Naive thymus-derived CD4-positive, alpha-beta T cell (primary cell): ENCODE measurements at places on chromosomes 12 and 14. TPM values are rescaled to one million over a fixed set of nuclear protein-coding genes. Genes with fewer than 3 reads are reported as not detected.

AQP6 gene
- total RNA-seq = not detected

DNA sequence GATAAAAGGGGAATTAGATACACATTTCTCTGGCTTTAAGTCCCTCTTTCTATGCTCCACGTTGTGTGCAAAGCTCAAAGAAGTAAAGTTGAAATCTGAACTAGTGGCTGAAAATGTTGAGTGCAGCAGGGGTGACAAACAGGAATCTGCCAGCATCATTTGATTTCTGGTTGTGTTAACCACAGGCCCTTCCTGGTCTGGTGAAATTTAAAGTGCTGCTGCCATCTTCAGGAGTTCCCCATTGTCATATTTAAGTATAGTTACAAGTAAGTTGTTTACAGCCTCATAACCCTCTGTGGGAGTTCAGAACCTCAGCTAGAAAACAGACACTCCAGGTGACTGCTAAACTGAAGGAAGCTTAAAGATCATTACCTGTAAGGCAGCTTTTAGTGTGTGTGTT, 90.9 kb upstream of the CCDC196 start:
- DNase-seq = no peak

COX8C gene
- total RNA-seq = not detected in 2 replicates

DNA sequence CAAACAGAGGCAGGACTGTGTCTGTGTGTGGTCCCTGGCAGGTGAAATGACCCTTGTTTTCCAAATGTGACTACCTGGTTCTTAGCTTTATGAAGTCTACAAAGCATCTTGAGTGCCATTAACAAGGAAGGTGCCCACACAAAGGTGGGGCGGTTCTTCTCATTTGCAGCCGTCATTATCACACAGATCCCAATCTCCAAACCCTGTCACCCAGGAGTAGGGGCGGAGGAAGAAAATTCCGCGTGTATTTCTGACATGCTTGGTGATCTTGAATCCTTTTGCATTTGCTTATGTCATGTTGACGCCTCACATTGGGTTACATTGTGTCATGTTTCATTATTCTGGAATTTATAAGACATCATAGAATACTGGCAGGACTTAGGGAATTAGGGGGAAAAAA, 277.3 kb downstream of the VRK1 start:
- DNase-seq = no peak

ADCY4 gene
- 6.2 TPM for total RNA-seq

GRCh38 chr14:75835156-75835725, 146.6 kb downstream of the TGFB3 start:
- no peak for DNase-seq

- no peak for DNase-seq
Measured at GRCh38 chr12:31236998-31237637, 88.8 kb downstream of the SINHCAF start.

DNA sequence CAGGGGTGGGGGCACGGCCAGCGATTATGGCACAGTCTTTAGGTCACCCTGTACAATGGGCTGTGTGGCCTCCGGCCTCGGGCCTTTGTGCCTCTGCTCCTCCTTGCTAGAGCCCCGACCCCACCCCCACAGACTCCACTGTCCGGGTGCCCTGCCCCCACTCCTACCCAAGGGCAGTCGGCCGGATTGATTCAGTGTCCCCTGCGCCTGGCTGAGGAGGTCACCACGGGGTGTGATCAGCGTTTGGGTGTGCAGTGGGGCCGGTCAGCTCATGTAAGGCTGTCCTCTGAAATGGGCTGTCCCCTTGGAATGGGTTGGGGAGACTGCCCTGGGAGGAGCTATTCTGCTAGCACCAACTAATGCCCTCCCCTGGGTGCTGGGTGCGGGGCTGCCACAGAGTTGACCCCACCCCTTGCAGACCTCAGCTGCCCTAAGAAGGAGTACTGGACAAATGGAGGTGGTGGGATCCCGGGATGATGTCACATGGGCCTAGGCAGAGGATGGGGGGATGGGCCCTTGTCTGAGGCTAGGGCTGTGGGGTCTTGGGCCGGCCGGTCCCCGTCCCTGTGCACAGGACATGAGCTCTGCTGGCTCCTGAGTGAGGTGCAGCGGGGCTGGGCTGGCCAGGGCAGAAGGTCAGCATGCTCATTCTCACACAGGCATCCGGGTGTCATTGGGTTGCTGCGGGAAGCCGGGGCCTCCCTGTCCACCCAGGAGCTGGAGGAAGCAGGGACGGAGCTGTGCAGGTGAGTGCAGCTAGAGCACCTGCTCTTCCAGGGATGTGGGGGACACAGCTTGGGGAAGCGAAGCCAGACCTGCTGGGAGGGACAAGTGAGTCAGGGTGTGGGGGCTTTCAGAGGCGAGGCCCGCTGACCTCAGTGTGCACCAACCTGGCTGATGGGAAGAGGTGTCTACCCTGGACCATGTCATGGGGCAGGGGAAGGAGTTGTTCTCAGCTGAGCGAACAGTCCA, 23.4 kb downstream of the ASPG start:
- no peak for DNase-seq

GRCh38 chr12:63389211-63389610, 238.2 kb upstream of the AVPR1A start:
- no peak for DNase-seq

WDR20 gene
- 67.8 TPM for total RNA-seq

RPL10L gene
- total RNA-seq = not detected

- peak; percentile 47 for DNase-seq
Measured at GRCh38 chr12:31317471-31318395, 8.2 kb downstream of the SINHCAF start.

FBXO34 gene
- total RNA-seq = 22.0 TPM

DNA sequence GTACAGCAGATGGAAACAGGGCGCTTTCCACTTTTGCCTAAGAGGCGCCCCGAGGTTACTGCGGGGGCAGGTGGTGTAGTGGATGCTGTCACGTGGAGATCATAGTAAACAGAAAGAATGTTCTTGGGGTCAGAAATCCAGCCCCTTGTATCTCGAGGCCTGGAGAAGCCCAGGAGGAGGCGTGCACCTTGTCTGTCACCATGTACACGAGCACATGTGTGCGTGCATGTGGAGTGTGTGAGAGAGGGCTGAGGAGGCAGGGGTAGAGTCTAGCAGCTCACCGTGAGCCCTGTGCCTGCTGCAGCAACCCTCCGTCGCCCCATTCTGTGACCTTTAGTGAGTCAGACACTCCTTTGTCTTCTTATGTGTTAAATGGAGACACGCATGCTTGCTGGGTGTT, 59.0 kb downstream of the CACNA1C start:
- DNase-seq = no peak

DNA sequence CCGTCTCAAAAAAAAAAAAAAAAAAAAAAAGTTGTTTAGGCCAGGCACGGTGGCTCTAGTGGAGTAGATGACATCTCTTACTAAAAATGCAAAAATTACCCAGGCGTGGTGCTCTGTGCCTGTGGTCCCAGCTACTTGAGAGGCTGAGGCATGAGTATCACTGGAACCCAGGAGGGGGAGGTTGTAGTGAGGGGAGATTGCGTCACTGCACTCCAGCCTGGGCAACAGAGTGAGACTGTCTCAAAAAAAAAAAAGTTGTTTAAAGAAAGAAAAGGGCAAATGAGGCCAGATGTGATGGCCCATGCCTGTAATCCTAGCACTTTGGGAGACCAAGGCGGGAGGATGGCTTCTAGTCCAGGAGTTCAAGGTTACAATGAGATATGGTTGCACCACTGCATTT, 36.6 kb upstream of the SPPL3 start:
- no peak for DNase-seq

GRCh38 chr12:76936275-76937193, 57.7 kb upstream of the CSRP2 start:
- DNase-seq = no peak

- no peak for DNase-seq
Measured at GRCh38 chr12:66863276-66863675, 184.4 kb upstream of the GRIP1 start.

DNA sequence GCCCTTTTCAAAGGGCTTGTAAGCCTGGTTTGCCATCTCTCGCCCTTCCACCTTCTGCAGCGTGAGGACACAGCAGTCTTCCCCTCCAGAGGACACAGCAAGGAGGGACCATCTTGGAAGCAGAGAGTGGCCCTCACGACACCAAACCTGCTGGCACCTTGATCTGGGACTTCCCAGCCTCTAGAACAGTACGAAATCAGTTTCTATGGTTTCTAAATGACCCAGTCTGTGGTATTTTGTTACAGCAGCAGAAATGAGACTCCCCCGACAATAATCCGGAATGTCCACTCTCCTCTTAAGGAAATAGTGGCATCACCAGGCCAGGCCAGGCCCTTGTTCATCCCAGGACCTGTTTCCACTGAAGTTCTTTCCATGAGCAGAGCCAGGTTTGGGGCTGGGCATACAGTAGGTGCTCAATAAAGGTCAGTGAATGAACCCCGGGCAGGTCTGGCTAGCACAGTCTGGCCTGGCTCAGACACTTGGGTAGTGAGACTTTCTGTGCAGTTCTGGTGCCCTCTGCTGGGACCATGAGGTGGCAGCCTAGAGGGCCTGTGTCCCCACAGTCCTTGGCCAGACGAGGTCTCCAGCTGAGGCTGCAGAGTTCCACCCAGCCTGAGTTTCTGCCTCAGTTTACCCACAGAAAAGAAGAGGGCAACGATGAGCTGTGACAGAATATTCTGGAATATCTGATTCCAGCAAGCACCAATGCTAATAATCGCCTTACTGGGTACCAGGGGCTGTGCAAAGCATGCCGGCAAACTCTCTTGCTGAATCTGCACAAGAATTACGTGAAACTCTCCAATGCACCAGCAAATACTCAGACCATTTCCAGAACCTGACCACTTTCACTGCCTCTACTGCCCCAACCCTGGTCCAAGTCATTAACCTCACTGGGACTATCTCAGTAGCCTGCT, 14.0 kb downstream of the ABCB9 start:
- peak; percentile 73 for DNase-seq

DNA sequence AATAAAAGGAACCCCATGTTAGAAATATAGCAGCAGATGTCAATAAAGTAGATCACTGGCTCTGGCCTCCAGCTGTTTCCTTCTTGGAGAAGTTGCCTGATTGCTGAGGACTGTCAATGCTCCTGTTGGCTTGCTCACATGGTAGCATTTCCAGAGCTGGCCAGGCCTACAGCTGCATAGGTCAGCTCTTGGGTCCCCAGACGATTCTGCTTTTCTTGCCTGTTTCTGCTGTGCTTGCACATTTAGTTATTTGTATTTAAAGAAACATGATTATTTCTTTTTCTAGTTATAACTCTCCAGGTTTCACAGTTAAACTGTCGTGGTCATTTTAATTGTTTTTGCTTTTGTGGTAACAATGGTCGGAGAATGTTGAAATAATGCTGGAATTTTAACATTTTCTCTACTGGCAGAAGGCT, 7.2 kb downstream of the NAV3 start:
- no peak for DNase-seq

DNA sequence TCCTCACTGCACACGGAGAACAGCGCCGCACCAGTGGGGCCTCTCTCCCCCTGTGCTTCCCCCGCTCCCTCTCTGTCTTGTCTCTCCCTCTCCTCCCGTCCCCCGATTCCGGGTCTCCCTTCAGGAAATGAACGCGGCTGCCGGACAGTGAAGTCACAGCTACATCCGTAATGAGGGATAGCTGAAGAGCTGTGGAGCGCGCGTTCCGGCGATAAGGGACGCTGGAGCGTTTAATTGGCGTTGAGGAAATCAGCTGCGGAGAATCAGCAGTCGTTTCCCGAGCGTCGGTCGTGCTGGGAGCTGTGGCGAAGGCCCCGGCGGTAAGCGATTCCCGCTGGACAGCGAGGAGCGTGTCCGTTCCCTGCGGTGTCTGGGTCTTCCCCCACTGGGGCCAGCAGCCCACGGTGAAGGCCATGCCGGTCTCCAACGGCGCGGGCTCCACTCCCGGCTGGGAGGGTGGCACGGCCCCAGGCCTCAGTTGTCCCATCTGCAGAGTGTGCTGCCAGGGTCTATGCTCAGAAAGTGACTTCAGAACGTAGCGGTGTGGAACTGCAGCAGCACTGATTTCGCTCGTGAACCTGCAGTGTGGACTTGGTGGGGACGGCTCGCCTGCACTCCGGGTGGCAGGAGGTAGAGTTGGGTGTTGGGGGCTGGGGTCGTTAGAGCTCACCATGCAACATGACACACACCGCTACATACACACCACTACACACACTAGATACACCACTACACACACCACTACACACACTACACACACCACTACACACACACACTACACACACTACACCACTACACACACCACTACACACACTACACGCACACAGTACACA, 10.9 kb downstream of the NOC4L start:
- DNase-seq = no peak

- no peak for DNase-seq
Measured at GRCh38 chr14:93914278-93914677, 12.9 kb upstream of the FAM181A start.

GRCh38 chr14:77883131-77883846, 83.4 kb downstream of the ADCK1 start:
- no peak for DNase-seq

- DNase-seq = no peak
Measured at GRCh38 chr14:33163600-33163999, 224.9 kb downstream of the NPAS3 start.

DNA sequence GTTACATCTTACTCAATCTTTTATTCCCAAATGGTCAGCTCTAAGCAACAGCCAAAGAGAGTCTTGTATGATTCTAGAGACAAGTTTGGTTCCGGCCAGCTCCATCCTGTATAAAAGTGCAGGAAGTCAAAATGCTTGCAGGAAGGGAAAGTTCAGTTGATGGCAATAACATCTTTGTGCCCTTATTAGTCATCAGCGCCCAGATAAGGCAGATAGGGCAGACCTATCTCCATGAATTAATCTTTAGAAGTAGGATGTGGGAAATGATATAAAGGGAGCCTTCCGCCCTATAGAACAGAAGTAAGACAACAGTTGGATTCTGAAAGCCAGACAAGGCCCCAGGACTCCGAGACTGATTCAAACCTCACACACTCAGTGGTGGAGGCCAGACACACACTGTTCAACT, 6.4 kb downstream of the GNS start:
- no peak for DNase-seq

GPR135 gene
- total RNA-seq = 1.6 TPM

- DNase-seq = no peak
Measured at GRCh38 chr12:54060975-54061778, 7.5 kb downstream of the HOXC4 start.

DNA sequence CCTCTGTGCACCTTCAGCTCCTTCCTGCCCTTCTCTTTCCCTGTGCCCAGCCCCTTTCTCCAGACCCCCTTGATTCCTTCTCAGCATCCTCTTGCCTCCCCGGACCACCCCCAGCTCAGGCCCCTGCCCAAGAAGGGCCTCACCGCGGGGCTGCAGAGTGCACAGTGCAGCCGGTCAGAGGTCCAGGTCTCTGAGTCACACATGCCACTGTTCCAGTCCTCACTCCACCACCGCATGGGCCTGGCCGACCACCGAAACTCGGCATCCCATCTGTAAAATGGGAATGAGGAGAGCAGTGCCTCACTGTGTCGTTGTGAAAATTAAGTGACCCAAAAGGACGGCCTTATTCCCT, 13.3 kb downstream of the BDKRB1 start:
- DNase-seq = no peak

- DNase-seq = no peak
Measured at GRCh38 chr12:1289371-1290155, 298.5 kb downstream of the ERC1 start.

- DNase-seq = no peak
Measured at GRCh38 chr12:47223848-47224213, 144.1 kb upstream of the AMIGO2 start.

GRCh38 chr14:99930420-99931274, 134.6 kb upstream of the EVL start:
- DNase-seq = no peak
